Fibroblast of skin of back (primary cell): ENCODE measurements at places on chromosomes 12 and 14.
A peak's percentile ranks its signal among the peaks of the same experiment; 100 is the strongest.

DNA sequence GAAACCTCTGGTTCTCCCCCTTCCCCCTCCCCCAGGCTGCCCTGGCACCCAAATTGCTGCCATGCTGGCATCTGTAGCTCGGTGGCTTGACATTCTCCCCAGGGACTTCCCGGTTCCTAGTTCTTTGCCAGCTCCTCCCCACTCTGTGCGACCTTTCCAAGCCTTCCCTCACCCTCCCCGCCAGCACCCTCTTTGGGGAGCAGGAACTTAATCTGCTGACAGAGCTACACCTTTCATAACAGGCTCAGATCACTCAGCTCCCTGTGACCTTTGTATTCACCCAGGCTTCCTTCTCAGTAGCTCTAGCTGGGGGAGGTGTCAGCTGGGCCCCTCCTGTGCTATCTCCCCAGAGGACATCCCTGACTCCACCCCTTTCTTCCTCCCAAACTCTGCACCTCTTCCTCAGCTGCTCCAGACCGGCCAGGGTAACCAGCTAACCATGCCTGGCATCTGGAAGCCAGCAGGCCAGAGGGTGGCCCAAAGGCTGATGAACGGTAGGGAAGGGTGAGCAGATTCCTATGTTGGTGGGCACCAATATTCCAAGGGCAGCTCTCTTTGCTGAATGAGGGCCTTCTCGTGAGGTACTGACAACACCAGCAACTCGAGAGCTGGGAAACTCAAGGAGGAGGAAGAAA, 1.8 kb upstream of the COX14 start:
- DNase-seq = peak; percentile 33

GRCh38 chr12:26119391-26119989, 5.3 kb downstream of the BHLHE41 start:
- DNase-seq = peak; percentile 69

- no peak for DNase-seq
These were observed 330.7 kb downstream of the CACNA1C start for GRCh38 chr12:2383325-2384028.

- DNase-seq = no peak
These were observed 1.6 kb downstream of the AMN1 start for GRCh38 chr12:31727192-31727591.

DNA sequence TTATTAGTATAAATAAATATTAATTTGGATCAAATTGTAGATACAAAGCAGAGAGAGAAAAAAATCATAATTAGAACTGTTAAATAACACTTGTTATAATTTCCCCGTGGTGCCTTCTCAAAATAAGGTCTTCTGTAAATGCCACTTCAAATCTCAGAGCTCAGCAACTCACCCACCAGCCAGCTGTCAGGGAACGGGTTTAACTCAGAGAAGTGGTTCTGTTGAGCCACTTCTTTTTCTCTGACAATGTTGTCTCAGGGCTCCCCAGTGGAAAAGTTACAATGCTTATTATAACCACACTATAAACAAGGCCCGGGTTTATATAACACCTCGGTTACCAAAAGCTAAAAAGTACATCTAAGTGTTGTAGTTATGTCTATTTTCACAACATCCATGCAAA, 452.6 kb downstream of the GLT1D1 start:
- DNase-seq = no peak

DNA sequence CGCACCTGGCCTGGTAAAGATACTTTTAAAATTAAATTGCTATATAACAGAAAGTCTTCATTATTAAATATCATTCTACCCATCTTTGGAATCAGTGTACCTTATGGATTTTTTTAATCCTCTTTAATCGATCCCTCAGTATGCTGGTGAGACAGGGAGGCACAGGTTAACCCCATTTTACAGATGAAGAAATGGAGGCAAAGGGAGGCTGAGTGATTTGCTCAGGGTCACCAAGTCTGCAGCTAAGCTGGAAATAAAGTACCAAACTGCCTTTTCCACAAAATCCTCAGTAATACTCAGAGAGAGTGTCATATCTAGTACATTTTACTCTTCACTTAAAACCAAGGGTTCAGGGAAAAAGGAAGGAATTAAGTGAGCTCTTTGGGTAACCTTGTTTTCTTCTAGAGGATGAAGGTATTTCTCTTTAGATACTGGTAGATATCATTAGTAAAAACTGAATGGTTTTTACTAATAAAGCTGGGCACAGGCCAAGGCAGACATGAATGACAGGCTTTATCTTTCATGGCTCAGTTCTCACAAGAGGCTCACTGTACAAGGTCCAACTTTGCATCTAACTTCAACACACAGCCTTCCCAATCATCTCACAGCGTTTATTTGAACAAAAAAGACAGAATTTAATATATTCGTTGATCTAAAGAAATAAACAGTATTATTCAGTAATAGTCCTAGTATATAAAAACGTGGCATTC, 35.3 kb upstream of the TTC7B start:
- no peak for DNase-seq

DNA sequence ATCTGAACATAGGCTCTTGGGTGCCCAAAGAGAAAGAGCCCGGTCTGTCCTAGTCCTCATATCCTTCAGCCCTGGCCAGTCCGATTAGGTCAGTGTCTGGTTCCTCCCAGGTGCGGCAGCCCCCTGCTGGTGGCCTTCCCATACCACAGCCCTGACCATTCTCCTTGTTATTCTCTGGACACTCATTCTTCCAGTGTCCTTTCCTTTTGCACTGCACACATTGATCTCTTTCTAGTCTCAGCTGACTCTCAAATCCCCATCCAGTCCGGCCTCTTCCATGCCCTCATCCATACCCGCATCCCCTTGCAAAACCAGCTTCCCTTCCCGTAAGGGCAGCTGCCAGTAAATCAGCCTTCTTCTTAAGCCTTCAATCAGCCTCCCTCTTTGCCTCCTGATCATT, 1316.3 kb downstream of the TMEM121 start:
- no peak for DNase-seq

- no peak for DNase-seq
These were observed 19.8 kb downstream of the ALDH6A1 start for GRCh38 chr14:74064426-74064825.

DNA sequence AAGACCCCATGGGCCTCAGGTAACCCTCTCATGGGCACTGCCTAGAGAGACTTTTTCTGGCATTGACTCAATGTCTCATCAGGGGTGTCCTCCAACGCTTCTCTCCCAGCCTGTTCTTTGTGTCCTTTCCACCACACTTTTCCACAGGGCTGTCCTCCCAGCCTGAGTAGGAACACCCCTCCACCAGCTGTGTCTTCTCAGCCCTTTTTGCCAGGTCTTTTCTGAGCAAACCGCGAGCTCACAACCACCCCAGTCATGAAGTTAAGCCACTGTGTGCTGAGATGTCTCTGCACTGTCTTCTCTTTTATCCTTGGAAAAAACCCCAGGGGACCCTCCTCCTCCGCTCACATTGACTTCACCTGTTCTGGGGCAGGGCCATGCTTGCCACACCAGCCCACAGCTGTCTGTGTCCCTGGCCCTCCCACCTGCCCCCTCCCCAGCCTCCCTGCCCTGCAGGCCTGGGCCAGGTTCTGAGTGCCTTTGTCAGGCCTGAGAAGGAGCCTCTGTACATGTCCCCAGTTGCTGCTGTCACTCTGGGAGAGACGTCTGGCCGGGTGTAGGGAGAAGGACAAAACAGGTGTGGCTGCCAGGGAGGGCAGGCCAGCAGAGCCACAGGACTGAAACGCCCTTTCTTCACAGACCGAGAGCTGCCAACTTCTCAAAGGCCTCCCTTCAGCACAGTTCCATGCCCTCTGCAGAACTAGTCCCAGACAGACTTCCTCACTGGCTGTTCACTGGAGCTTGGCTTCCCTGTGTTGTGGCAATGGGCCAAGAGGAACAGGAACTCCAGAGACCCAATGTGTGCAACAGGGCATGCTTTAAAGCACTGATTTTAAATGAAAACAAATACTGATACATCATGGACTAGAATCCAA, 50.5 kb upstream of the PNMA1 start:
- DNase-seq = no peak
